ENCODE measurements at places on chromosomes 4 and X.

DNA sequence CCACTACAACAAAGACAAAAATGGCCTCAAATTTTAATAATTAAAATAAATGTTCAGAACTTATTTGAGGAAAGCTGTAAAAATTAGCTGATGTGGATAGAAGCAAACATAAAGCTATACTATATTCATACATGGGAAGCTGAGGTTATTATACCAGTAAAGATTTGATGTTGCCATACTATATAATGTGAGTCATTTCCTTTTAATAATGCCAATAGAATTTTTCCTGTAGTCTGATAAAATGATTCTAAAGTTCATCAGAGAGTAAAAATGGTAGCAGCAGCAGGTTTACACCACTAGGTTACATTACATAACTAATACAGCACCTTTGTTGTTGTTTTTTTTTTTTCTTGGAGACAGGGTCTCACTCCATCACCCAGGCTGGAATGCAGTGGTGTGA lies 45.5 kb upstream of the CYP2U1 start:
- no peak for DNase-seq

- DNase-seq: no peak
These were observed 52.7 kb downstream of the HTT-AS start for GRCh38 chr4:3021627-3022026.

DNA sequence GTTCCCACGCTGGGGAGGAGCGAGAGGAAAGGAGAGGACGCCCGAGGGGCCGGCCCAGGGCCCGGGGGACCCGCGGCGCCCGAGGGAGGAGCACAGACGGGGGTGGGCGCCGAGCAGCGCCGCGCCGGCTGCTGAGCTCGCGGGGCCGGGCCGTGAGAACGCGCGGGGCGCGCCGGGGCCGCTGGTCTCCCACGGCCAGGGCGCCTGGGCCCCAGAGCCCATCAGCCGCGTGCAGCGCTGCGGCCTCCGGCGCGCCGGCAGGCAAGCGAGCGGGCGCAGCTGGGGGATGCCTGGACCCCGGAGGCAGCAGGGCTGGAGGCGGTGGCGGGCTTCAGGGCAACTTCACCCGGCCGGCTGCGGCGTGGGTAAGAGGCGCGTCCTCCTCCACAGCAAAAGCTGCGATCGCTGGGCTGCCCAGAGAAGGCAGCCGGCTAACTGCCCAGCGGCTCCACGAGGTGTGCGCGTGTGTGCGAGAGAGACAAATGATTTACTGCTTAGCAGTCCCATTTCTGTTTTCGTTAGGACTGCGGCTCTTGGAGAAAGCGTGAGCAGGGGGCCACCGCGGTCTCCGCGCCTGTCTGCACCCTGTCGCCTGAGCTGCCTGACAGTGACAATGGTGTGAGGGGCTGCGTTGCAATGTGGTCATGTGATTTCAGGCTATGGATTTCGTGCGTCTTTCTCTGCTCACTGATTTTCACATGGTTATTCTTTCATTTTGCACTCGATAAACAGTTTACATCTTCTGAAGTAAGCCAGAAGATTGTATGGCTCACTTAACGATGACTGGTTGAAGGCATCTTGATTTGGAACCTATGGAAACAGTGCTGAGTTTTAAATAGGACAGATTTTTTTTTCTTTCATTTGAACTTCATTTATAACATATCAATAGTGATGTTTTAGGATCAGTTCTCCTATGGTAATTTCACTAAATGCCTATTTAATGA lies 1.2 kb downstream of the GUCY1A1 start:
- DNase-seq: no peak

DNA sequence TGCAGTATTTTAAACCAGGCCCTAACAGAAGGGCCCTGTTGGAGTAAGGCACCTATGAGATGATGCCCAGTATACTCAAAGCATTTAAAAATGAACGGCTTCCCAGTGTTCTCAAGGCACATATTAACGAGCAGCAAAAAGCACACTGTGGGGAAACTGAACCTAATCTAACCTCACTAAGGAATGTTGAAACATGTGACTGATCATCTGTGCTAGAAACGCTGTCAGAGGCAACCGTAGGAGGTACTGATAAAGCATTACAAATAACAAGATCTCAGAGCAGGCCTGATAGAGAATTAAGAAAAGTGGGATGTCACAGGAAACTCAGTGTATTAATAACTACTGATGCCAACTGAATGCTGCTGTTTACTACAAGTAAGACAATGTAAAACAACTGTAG lies 24.0 kb downstream of the ASB9 start:
- DNase-seq: no peak

- DNase-seq: no peak
These were observed 48.0 kb upstream of the TMEM164 start for GRCh38 chrX:109954955-109955354.

DNA sequence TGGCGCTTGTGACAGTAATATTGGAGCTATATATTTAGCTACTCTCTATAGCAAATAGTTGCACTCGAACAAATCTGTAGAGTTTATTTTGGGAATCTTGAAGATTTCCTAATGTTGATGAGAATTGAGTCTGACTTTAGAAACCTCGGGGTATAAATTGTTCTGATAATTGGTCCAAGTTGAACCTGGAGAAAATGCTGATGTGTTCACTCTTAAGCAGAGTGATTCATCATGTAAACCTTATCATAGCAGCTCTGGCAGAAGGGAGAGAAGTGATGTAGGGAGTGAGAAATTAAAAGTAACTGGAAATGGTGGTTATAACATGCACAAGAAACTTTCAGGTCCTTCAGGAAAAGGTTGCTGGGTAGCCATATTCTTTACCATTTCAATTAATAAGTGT lies 16.4 kb upstream of the SLC4A4 start:
- no peak for DNase-seq

DNA sequence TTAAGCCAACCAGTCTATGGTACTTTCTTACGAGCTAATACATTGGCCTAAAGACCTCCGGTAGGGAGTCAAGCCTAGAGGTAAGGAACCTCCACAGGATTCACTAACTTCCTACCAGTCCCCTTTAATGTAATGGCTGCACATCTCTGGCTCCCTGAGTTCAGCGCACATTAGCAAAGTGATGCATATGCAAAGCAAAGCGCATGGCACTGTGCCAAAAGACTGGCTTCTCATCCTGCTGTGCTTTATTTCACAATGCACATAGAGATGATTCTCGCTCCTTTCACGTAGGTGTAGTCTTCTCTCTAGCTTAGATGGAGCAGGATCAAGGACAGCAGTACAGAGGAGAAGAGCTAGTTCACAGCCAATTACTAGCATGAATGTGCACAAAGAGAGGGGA lies 14.6 kb upstream of the CLTRN start:
- no peak for DNase-seq

DNA sequence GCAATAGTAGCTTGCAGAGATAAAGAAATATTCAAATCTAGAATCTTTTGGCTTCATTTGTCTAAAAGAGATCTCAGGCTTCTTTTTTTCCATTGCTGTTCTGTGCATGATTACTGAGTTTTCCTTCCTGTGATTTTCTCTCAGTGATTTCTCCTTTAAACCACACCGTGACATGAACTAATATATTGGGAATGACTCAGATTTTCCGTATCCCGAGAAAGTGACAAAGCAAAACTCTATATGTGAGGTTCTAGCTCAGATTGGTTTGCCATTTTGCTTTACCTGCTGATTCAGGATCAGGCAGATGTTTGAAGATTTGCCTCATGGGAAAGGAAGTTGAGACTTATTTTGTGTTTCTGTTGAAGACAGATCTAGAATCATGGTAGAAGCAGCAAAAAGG lies 59.4 kb downstream of the MTHFD2L start:
- DNase-seq: no peak

GRCh38 chr4:158778712-158779111 lies 9.9 kb downstream of the FNIP2 start:
- no peak for DNase-seq

DNA sequence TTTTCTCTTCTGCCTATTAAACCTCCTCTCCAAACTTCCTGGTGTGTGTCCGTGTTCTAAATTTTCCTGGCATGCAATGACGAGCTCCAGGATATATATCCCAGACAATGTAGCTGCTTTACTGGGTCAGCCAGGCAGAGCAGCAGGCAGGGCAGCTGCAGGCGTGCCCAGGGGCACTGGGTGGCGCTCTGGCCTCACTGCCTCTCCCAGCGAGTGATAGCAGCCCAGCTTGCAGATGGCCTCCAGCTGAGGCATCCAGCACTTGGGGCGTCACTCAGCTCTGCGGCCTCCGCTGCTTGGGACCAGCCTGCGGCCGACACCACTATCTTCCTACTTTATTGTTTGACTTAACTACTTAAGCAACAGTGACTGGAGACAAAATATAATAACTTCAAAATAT lies 23.0 kb upstream of the UBA6 start:
- no peak for DNase-seq

DNA sequence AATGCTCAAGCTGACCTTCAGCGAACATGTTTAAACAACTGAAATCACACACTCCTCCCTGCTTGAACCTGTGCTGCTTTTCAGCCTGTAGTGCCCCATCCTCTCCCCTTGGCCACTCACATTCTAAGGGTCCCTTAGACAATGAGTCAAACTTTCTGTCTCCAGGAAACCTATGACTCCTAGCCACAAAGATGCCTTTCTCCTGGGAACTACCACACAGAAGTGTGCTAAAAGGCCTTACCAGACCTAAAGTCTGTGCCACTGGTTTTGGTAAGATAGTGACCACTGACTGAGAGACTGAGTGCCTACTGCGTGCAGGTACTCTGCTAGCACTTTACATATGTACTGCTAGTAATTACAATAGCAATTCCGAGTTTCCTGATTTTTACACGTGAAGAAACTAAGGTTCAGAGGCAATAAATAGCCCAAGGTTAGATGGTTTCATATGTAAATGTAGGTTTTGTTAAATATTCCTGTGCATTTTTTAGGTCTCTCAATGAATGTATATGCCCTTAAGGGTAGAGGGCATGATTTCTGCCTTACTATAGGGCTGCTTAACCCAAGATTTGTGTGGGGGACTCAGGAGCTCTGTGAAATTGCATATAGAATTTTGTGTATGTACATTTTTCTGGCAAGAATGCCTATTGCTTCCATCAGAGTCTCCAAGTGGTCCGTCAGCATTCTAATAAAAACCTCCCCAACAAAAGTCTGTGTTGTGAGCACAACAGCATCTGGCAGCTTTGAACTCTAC lies 71.1 kb downstream of the NSG1 start:
- no peak for DNase-seq

DNA sequence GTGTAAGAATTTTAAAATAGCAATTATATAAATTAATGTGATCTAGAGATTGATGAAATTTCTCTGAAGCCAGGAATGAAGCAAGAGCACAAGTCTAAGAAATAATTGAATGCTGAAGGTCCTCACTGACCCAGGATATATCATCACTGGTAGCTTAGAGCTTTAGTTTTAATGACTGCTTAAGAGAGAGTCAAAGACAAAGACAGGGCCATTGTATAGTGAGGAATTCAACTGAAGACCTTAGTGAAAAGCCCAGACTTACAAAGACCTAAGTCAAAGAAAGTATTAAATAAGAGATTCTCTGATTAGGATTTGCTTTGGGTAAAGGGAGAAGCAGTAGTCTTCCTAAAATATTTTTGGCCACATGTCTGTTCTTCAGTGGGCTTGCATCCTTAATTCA lies 26.0 kb upstream of the IL15 start:
- no peak for DNase-seq

DNA sequence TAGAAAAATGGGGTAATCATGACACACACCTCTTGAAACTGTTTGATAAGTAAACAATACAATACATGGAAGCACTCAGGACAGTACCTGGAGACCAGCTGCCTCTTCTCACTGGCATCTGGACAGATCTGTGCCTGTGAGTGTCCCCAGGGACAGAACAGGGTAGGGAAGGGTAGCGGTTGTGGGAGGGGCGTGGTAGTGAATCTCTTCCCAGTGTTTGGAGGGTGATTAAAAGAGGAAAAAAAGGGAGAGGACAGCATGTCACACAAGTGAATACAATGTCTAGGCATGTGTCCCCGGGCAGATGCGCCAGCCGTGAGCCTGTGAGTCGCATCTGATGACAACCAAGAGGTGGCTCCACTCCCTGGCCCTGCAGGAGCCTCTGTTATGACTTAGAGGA lies 138.8 kb upstream of the MSX1 start:
- DNase-seq: no peak

- no peak for DNase-seq
These were observed 13.5 kb upstream of the CCNQ start for GRCh38 chrX:153612413-153612812.

DNA sequence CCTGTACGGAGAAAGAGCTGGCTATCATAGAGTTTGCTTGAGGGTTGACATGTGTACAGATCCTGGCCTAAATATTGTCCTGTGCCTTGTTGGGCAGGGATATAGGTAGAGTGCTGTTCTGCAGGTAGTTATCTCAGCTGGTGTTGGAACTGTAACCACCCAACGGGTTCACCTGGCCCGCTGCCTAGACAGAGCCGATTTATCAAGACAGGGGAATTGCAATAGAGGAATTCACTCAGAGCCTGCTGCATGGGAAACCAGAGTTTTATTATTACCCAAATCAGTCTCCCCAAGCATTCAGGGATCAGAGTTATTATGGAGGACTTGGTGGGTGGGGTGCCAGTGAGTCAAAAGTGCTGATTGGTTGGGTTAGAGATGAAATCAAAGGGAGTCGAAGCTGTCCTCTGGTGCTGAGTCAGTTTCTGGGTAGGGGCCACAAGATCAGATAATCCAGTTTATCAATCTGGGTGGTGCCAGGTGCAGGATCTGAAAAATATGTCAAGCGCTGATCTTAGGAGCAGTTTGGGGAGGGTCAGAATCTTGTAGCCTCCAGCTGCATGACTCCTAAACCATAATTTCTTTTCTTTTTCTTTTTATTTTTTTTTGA lies 42.5 kb upstream of the XIAP start:
- DNase-seq: no peak

All from right cardiac atrium (tissue), 5 donors.